ENCODE measurements at places on chromosomes 1 and 21.

GRCh38 chr1:9399510-9400424 is 107.1 kb downstream of the SPSB1 start:
- DNase-seq = peak; percentile 56

GRCh38 chr1:37825506-37825905 is 17.5 kb upstream of the YRDC start:
- DNase-seq = no peak

DNA sequence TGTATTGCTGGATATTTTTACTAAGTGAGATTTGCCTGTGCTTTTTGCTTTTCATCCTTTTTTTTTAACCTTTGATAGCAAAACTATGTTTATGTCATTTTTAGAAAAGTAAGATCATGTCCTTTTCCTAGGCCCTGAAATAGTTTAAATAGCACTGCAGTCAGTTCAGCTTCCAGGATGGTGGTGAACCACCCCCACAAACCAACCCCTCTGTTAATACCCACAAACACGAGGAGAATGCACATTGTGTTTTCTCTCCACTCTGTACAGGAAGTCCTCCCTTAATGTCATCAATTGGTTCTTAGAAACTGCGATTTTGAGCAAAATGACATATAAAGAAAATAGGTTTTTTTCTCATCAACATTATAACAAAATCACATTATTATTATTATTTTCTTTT is 117.7 kb upstream of the DSCAM start:
- no peak for DNase-seq

DNA sequence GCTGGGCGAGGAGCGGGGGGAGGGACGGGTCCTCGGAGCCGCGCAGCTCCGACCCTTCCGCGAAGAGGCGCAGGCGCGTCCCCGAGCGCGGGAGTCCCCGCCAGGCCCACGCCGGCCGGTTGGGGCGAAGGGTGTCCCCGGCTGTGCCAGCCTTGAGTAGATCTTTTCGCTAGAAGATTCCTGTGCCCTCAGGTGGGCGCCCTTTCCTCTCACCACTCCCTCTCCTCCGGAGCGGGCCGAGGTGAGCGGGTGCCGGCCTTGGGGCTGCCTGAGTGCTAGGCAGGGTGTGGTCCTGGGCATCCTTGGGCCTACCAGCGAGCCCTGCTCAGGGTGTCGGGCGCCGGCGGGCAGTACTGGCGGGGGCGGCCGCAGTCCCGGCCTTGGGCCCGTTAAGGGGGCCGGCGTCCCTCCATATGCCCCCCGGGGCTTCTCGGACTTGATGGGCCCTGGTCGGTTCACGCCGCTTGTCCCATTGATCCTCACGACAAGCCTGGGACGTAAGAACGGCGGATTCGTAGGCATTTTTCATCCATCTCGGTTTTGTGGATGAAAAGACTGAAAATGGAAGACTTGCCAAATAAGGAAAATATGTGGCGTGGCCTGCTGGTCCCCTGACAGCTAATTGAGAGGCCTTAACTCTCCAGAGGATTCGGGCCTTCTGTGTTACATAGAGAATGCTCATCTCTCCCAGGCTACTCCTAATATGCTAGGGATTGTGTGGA is 712 bp downstream of the DEGS1 start:
- DNase-seq = peak; percentile 53

DNA sequence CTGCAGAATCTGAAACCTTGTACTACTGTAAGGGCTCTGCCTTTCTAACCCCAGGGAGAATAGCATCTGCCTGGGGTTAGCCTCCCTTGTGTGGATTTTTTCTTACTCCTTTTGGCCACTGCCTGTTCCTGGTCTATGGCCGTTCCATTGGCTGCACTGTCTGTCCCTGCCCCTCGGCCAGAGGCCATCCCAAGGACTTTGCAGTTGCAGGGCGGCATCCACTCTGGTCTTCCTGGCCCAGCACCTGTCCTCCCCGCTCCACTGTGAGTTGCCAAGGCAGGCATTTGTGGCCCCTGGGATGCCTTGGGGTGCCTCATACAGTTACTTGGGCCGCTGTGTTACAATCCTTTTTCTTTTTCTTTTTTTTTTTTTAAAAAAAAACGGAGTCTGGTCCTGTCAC is 45.8 kb downstream of the PDE9A start:
- no peak for DNase-seq

- no peak for DNase-seq
Observed at GRCh38 chr1:165330483-165330882, 26.0 kb downstream of the LMX1A start.

DNA sequence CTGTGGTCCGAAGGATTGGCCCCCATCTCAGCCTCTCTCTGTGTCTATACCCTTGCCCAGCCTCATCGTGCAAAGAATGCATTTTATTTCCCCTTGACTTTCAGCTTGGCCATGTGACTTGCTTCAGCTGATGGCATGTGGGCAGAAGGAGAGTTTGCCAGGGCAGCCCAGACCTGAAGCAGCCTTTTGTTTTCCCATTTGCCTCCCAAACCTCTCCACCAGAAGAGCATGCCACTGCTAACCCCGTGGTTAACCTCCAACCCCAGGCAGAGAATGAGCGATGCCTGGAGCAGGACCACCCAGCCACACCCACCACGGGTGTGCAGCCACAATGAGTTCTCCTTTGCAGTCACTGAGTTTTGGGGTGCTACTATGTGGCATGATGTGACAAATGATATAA is 136.4 kb downstream of the SETD4 start:
- no peak for DNase-seq

DNA sequence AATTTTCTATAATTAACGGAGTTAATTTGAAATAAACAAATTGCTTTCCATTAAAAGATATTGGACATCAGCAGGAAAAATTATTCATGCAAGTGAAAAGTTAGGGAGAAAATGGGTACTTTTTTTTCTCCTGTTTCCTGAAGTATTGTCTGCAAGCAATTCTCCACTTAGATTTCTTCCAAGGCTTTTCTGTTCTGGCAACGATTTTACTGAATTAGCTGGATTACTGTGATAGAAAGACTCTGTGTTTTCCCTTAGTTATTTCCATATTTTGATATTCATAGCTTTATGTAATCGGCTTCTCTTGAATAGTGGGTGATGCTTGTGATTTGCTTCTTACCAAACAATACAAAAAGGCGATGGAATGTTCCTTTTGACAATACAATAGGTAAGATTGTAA is 1333.9 kb downstream of the AMY1C start:
- no peak for DNase-seq
